Activated CD8-positive, alpha-beta memory T cell treated with anti-CD3 and anti-CD28 coated beads for 4 hours (primary cell): ENCODE measurements at places on chromosomes 5 and 9.

DNA sequence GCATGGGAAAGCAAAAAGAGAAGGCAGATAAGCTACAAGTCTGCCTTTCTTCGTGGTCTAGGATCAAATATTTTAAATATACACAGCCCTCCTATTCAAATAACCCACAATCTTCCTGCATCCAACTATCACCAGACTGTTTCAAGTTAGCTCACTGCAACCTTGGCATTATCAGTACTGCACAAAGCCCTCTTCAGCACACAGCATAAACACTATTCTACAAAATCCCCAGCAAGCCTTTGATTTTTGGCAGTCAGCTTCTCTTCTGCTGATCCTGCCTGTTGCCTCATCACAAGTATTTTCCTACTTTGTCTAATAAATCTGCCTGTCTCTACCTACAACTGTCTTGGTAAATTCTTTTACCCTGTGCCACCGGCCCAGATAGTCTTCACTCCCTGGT lies 142.9 kb downstream of the COX7C start:
- DNase-seq: no peak

GRCh38 chr5:1414311-1415058 lies 30.8 kb downstream of the SLC6A3 start:
- no peak for DNase-seq

DNA sequence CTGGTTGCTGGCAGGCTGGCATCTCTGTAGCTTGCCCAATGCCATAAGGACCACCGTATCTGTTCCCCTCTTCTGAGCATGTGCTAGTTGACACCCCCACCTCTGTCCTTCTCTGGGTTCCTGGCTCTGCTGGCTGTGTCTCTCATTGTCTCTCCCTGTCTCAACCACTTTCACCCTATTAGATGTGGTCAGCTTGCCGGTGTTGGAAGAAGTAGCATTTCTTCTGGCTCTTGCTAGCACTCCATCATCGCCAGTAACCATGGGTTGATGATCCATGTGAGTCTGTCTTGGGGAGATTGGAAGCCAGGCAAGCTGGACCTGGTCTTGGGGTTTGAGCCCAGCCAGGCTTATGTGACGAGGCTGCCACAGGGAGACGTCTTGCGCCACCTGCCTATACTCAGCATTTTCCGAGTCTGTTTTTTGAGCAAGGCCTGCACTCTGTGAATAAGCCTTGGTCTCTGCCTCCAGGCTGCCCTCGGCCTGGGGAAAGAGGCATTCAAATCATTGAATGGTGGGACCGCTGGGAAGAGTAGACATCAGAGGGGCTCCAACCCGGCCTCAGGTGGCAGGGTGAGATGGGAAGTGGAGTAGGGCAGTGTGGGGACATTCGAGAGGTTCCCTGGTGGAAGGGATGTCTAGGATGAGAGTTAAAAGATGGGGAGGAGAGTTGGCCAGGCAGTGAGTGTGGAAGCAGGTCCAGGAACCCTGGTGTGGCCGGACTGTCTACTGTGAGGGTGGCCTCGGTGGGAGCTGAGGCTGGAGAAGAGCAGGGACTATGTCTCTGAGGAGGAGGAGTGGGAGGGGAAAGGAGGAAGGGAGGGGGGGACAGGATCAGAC lies 74.3 kb downstream of the ZNF618 start:
- DNase-seq: no peak

DNA sequence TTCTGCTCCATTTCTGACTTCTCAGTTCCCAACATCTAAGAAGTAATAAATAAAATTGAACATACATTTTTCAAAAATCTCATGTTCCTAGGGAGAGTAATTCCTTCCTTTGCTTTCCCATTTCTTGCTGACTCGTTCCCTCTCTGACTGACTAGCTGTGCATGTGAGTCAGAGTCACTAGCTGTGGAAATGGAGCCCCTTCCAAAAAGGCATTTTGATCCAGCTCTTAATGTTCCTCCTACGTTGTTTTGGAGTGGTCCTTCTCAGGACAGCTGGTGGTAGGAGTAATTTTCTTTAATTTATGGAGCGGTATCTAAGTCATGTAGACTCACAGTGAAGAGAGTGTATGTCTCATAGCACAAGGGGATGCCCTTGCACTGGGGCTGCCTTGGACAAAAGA lies 460.2 kb downstream of the GADD45G start:
- DNase-seq: no peak

GRCh38 chr9:127847178-127847510 lies 7.3 kb downstream of the ENG start:
- no peak for DNase-seq

DNA sequence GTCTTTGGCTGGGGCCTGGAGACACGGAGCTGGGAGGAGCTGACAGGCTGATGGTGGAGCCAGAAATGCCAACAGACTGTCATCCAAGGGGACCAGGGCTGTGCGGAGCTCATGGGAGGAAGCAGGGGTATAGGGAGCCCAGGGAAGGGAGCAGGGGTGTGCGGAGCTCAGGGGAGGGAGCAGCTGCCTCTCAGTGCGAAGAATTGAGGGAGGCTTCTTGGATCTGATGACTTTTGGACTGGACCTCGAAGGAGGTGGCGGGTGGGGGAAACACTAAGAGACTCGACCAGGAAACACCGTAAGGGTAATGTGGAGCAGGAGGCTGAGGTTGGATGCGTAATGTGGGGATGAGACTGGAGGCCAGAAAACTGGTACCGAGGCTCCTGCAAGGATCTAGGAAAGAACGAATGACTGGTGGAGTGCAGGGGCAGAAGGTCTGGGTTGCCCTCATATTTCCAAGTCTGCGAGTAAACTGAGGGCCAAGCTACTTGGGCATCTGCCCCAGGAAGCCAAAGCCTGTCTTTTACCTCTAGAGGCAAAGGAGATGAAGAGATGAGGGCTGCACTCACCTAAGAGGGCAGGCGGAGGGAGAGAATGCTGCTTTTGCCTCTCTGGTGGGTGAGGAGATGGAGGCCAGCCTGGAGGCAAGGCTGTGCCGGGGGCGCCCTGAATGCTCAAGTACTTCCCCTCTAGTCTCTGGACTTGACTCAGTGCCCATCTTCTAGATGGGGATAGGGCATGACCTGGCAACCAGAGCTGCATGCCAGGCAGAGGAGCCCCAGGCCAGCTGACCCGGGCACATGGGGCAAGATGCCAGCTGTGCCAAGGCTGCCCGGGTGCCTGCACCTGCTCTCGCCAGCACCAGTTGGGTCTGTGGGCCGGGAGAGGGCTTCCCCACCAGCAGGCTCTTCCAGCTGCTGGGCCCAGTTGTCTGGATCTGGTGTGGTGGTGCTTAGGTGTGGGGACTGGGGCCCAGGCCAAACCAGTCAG lies 2.3 kb downstream of the PTGS1 start:
- DNase-seq: no peak

DNA sequence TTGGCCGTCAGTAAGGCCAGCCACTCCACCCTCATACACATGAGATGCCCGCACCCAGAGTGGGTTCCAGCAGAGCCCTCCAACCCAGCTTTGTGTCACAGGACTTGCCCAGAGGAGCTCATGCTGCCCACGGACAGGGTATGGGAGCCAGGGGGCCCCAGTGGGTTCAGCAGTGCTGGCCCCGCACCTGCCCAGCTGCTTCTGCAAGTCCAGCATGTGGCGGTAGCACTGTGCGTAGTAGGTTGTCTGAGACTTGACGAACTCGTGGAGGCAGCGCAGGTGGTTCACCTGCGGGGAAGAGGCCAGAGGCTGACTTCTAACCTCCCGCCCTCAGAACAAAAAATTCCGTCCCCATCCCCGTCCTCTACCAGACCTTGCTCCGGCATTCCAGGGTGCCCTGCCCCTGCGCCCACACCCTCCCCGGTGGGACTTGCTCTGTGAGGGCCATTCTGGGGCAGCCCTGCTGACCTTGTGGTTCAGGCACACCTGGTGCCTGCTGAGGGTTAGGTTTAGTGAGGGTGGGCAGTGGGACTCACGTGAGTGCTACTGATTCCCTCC lies 18.5 kb downstream of the SH3GLB2 start:
- DNase-seq: no peak

GRCh38 chr5:137828180-137828579 lies 39.5 kb upstream of the MYOT start:
- DNase-seq: no peak

DNA sequence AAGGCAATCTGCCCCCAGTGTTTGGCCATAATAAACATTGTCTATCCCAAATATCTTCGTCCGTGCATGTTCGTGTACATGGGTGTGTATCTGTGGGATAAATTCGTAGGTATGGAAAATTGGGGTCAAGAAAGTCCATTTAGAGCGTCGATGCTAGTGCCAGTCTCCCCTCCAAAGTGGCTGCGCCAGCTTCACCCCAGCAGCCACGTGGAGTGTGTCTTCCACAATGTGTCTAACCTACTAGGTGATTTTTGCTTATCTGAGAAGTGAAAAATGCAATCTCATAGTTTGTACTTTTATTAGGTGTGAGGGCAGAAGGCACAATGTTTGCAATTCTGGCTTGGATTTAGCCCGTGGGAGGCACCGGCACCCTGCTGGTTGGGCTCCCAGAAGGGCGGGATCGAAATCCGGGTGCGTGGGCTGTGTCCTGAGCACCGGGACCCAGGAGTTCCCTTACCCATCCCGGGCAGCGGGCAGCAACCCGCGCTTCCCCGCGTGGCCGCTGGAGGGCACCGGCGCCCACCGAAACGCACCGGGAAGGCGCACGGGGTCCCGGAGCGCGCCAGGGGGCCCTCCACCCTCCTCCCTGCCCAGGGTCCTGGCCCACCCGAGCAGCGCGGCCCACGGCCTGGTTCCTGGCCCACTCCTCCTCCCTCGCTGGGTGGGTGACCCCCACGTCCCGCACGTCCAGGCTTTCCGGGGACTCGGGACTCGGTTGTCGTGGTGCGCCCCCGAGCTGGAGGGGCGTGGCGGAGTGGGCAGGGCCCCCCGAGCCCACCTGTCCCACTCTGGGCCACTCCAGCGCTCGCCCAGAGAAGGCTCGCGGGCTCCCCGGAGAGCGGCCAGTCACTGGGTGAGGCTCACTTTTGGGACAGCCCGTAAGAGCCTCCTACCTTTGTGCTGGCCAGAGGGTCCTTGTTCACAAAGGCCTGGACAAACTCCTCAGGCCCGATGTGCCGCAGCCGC lies 55.4 kb upstream of the RNF130 start:
- no peak for DNase-seq

DNA sequence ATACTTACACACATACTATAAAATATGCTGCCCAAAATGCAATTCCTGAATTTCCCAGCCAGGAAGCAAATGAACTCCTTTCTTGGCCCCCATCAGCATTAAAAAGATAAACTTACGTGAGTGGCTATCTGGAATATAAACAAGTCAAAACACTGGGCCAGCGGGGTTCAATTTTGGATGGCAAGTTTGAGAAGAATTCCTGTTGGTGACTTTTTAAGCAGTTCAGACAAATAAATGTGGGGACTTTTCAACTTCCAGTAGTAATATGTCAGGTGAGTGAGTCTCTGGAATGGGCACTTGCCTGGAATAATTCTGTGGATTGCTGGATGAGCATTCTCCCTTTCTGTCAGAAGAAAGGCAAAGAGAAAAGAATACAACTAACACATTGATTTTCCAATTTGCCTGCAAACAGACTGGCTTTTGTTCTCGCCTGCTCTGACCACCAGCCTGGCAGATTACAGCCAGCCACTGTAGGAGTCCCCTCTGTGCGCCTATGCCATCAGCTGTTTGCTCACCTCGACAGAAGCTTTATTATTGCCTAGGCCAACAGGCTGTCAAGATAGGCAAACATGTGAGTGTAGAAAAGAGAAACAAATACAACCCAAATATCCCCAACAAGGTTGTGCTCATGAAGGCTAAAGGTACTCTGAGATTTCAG lies 78.6 kb downstream of the MRPS27 start:
- DNase-seq: no peak

GRCh38 chr5:58998544-58998943 lies 415.7 kb downstream of the RAB3C start:
- no peak for DNase-seq

- DNase-seq: no peak
Measured at GRCh38 chr9:111925784-111926183, 29.2 kb downstream of the UGCG start.

GRCh38 chr5:61486476-61486875 lies 154.4 kb downstream of the ZSWIM6 start:
- DNase-seq: no peak

DNA sequence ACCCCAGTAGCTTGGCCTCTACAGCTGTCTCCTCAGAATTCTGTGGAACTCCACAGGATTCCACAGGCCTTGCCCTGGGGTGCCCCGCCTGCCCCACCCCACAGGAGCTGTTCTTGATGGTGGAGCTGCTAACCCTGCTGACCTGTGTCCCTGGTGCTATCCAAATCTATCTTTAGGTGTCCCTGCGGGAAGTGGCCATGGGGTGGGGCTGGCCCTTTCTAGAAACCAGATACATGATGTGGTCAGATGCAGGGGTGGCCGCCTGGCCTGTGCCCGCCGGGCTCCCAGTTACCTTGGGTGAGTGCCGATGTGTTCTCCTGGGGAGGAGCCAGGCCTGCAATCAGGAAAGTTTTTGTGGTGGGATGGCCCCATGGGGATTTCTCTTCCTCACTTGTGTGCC lies 34.2 kb downstream of the WNK2 start:
- DNase-seq: no peak

- no peak for DNase-seq
Measured at GRCh38 chr5:29822521-29822920, 1371.0 kb upstream of the CDH6 start.

- DNase-seq: no peak
Measured at GRCh38 chr9:99222416-99223270, 561 bp downstream of the SEC61B start.

- no peak for DNase-seq
Measured at GRCh38 chr9:132712753-132713152, 42.5 kb downstream of the GTF3C4 start.

- no peak for DNase-seq
Measured at GRCh38 chr9:133622555-133622954, 13.4 kb upstream of the FAM163B start.

DNA sequence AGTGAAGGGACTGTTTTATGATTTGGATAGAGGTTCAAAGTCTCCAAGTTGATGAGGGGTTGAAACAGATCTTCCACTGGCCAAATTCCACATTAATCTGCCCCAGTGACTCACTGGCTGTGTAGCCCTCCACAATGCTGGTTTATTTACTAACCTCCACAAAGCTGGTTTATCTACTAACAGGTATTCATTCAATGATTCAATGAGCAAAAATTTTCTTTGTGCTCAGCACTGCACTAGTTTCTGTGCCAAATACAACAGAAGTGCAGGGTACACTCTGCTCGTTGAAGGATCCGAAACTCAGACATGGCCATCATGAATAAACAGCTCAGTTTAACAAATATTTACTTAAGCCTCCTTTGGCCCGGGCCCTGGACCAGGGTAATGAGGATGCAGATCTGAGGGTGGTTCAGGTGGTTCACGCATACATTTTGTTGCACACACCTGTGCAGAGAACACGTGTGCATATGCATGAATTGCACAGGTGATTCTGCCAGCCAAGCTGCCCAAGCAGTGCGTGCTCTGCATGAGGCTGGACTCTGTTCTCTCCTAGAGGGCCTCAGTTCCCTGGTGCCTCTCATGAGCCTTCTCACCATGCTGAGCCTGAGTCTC lies 71.0 kb downstream of the SH3PXD2B start:
- no peak for DNase-seq

GRCh38 chr5:30040488-30041118 lies 1152.9 kb upstream of the CDH6 start:
- DNase-seq: no peak

DNA sequence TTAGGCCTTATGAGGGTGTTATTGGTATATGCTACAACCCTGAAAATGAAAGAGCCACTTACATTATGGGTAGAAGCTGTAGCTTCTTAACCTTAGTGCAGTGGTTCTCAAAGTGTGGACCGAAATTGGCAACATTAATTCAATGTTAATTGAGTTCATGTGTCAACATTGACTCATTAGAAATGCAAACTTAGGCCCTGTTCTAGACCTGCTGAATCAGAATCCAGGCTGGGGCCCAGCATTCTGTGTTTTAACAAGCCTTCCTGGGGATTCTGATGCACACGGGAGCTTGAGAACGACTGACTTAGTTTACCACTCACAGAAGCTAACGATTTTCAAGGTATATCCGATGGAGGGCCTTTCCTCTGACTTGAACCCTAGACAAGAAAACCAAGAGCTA lies 7.3 kb downstream of the VLDLR start:
- DNase-seq: no peak
